ENCODE measurements at places on chromosomes 16 and 17. TPM values are rescaled to one million over a fixed set of nuclear protein-coding genes. Genes with fewer than 3 reads are reported as not detected.

KIF18B gene
- not detected for total RNA-seq

HNF1B gene
- total RNA-seq: not detected

TBC1D28 gene
- not detected for total RNA-seq

GAS2L2 gene
- total RNA-seq: not detected

PDF gene
- total RNA-seq: 57.0 TPM

HEATR9 gene
- not detected for total RNA-seq

PRSS22 gene
- 2.0 TPM for total RNA-seq

EPOP gene
- 0.56 TPM for total RNA-seq

KLHL10 gene
- 0.33 TPM for total RNA-seq

CA7 gene
- total RNA-seq: 0.46 TPM

PIK3R5 gene
- 6.4 TPM for total RNA-seq

HOXB13 gene
- not detected for total RNA-seq

QPRT gene
- total RNA-seq: 5.6 TPM

ARHGDIG gene
- not detected for total RNA-seq

ECI1 gene
- 143 TPM for total RNA-seq

C17orf113 gene
- total RNA-seq: 3.7 TPM

TSNAXIP1 gene
- total RNA-seq: 1.5 TPM

NT5M gene
- total RNA-seq: 2.8 TPM
